Keratinocyte (primary cell): ENCODE measurements at places on chromosomes 11 and 22. TPM values are rescaled to one million over a fixed set of nuclear protein-coding genes. Genes with fewer than 3 reads are reported as not detected.

Gene RBM14
- 10.5 to 23.8 TPM (median 16.6 TPM) in 3 replicates for polyA plus RNA-seq

Gene PSMC3
- polyA plus RNA-seq: 96.1 to 172 TPM (median 156 TPM) in 3 replicates

Gene MRGPRE
- not detected in 3 replicates for polyA plus RNA-seq

Gene PGA4
- not detected in 3 replicates for polyA plus RNA-seq

Gene MCAM
- 8.5 to 12.1 TPM (median 10.5 TPM) in 3 replicates for polyA plus RNA-seq

Gene SORL1
- polyA plus RNA-seq: 38.9 to 81.8 TPM (median 46.1 TPM) in 3 replicates

Gene OVCH2
- 1.7 to 8.1 TPM (median 2.8 TPM) in 3 replicates for polyA plus RNA-seq

Gene CSNK1E
- polyA plus RNA-seq: 168 to 229 TPM (median 198 TPM) in 3 replicates

Gene MOV10L1
- polyA plus RNA-seq: not detected in 3 replicates

Gene SAA2
- polyA plus RNA-seq: 1.2 to 5.9 TPM (median 1.3 TPM) in 3 replicates

Gene GPHA2
- polyA plus RNA-seq: 0.08 TPM in 1 of 3 replicates, not detected in the others

Gene CYP2D6
- polyA plus RNA-seq: 0.74 to 2.8 TPM (median 0.81 TPM) in 3 replicates

Gene PHOX2A
- not detected in 3 replicates for polyA plus RNA-seq

Gene TPCN2
- 7.7 to 12.0 TPM (median 10.0 TPM) in 3 replicates for polyA plus RNA-seq

Gene EIF3L
- polyA plus RNA-seq: 517 to 639 TPM (median 592 TPM) in 3 replicates
